Activated T-cell treated with anti-CD3 and anti-CD28 coated beads, Interleukin-2, amount 50 U/mL, for 24 hours (primary cell): ENCODE measurements at places on chromosomes 6 and 20.

GRCh38 chr6:119683671-119684070, 334.1 kb upstream of the MAN1A1 start:
- DNase-seq: no peak

DNA sequence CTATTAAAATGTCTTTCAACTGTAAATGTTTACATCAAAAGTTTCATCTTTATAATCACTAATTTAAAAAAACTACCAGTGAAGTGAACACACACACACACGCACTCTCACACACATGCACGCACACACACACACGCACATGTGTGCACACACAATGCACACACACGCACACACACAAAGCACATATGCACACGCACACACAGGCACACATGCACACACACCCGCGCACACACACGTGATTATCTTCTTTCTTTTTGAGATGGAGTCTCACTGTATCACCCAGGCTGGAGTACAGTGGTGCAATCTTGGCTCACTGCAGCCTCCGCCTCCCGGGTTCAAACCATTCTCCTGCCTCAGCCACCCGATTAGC, 80.0 kb upstream of the FRMD1 start:
- DNase-seq: no peak

- DNase-seq: no peak
These were observed 28.6 kb downstream of the FOXO3 start for GRCh38 chr6:108589244-108589791.

DNA sequence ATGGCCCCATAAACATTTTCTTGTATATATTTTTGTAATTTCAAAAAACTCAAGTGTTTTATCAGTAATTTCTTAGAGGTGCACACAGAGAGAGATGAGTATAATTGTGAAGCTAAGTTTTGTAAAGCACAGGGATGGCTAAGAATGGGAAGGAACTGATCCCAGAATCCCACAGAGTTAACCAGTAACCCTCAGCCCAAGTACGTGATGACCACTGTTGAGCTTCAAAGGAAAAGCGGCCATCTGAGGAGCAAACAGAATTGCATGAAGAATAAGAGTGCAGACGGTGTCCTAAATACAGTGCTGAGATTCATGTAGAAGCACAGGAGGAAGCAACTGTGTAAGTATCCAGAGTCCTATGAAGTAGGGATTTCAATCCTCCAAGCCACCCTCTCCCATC, 28.1 kb upstream of the HLA-C start:
- no peak for DNase-seq

- DNase-seq: peak; percentile 41
These were observed 54.4 kb upstream of the SLCO4A1 start for GRCh38 chr20:62587757-62588402.
